ENCODE measurements at places on chromosomes 1 and 21.

- DNase-seq: peak; percentile 39
Measured at GRCh38 chr1:56864430-56864829, 9.8 kb downstream of the C8A start.

- DNase-seq: no peak
Measured at GRCh38 chr1:11462224-11462923, 16.6 kb upstream of the DISP3 start.

DNA sequence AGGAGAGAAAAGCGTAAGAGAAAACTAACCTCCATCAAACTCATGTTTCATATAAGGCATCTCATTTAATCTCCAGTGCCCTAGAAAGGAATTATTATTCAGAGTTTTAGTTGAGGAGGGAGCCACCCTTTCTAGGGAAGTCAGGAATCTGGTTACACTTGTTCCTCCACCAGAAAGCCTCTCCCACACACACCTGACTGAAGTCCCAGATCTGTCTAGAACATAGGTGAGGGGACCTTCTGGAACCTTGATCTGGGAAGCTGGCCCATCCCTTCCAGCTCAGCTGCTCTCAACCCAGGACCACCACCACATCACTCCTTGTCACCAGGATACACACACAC lies 1.9 kb upstream of the DENND2D start:
- DNase-seq: no peak

DNA sequence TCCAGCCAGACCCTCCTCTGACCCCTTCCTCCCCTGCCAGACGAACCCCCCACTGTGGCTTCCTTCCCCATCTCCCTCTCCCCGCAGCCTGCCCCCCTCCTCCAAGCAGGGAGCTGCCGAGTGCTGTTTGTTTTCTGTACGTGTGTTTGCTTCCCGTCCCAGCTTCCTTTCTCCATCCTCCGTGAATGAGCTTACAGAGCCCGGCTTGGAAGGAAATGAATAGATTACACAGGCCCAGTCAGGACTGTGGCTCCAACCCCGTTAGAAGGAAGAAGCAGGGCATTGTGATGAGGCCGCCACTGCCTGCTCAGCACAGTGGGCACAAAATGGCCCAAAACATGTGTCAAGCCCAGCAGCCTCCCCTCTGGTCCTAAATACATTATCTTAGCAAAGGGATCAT lies 123.2 kb downstream of the IGSF21 start:
- DNase-seq: no peak

- no peak for DNase-seq
Measured at GRCh38 chr1:207863893-207864535, 46.9 kb downstream of the CD34 start.

GRCh38 chr1:54229281-54229891 lies 29.4 kb downstream of the MRPL37 start:
- peak; percentile 83 for DNase-seq
